ENCODE measurements at places on chromosomes 3 and 15.

GRCh38 chr3:33831053-33831452 lies 32.6 kb downstream of the PDCD6IP start:
- no peak for DNase-seq

DNA sequence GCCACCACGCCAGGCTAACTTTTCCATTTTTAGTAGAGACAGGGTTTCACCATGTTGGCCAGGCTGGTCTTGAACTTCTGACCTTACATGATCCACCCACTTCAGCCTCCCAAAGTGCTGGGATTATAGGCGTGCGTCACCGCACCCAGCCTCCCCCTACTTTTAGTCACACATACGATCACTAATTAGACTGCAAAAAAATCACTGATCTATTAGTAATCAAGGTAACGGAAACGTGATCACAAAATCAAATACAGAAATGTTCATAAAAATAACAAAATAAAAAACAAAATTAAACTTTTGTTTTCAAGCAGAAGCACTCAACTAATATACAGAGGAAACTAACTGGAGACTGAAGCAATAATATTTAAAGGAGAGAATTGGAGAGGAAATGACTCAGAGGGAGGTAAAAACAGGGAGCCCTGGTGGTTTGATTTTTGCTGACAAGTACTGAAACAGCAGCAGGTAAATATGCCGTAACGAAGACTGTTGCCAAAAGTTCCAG lies 4.6 kb downstream of the WDR53 start:
- peak; percentile 6 for DNase-seq

- no peak for DNase-seq
Measured at GRCh38 chr3:117910820-117911521, 1123.7 kb downstream of the IGSF11 start.

- no peak for DNase-seq
Measured at GRCh38 chr3:43062564-43063040, 43.3 kb downstream of the POMGNT2 start.

DNA sequence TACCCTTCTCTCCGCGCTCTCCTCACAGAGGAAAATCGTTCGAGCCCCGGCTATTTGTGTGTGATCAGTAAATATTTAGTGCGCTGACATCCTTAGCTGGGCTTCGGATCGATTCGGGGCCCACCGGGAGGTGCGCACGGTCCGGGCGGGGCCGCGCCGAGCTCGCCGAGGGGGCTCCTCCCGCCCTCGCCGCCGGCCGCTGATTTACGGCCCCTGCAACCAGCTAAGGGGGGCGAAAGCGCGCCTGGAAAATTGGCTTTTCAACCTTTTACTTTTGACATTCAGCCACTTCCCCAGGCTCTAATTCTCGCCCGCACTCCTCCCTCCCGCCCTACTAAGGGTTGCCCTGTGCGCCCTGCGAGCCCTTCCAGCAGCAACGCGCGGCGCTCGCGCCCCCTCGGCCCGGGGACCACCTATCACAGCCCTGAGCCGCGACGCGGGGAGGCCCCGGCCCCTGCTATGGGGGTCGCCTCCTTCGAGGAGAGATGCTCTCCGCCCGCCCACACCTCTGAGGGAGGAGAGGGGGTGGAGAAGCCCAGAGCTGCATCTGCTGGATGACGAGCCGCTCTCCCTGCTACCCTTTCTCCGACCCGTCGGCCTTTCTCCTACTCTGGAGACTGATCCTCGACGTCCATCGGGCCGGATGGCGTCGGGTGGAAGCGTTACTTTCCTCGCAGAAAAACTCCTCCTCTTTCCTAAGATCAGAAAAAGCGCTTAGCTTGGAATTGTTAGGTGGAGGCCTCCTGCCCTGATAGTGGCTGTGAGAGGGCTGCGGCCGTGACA lies 7.8 kb upstream of the NR2F2 start:
- no peak for DNase-seq

DNA sequence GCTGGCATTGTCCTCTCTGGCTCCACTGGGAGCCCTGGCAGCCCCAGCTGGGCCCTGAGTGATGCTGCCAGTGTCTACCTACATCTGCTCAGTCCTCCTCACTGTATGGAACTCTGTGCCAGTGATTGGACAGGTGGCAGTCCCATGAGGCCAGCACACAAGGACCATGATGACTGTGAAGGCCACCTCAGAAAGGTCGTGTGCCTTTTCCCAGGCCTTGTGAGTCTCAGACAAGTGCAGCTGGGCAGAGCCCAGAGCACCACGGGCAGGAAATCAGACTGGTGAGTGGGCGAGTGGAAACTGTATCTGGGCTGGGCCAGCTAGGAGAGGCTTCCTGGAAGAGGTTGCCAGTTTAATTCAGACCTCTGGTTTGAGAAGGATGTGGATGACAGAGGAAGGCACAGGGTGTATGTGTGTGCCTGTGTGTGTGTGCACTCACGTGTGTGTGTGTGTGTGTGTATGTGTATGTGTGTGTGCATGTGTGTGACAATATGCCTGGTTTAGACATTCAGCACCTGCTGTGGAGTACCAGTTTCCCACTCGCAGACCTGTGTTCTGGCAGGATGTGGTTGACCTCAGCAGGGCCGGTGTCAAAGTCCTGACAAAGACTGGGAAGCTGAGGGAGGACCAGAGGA lies 7.0 kb downstream of the MAPKAPK3 start:
- no peak for DNase-seq

DNA sequence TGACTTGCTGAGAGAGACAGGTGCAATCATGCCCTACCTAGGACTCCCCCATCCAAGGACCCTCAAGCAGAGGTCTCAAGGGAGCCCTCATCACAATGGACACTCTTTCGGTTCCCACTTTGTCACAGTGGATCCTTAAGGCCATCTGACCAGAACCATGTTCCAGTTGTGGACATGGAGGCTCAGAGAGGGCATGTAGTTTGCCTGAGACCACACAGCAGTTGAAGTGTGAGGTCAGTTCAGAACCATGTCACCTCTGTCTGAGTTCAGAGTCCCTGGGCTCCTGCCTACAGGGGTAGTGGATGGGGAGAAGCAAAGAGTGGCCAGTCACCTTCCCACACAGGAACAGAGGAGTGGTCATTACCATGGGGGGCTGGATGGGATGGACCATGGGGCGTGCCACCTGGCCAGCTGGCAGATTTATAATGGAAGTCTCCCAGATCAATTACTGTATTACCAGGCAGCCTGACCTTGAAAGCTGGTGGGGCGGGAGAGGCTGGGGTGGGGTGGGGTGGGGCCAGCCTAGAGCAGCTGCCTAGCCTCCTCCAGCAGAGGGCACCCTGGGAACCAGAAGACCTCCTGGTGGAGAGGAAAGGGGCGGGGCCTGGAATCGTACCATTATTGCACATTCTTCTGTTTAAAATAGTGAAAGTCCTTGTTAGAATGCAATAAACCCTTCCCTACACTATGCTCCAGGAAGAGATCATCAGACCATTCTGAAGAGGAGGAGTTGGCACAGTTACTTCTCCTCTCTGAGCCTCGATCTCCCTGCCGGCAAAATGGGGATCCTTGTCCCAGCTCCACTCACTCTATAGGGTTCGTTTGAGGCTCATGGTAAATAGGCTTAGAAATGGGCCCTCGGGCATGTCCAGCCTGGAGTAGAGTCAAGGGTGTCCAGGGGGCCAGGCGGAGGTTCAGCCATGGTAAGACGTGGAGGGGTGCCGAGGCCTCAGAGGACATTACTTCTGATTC lies 26.9 kb upstream of the LINGO1 start:
- DNase-seq = no peak

All from activated T-helper 1 cell treated with anti-CD3 and anti-CD28 coated beads, Interleukin-2, amount 50 U/mL, for 16 hours (primary cell).